GM12892 (cell line): ENCODE measurements at places on chromosomes 7 and 10.

DNA sequence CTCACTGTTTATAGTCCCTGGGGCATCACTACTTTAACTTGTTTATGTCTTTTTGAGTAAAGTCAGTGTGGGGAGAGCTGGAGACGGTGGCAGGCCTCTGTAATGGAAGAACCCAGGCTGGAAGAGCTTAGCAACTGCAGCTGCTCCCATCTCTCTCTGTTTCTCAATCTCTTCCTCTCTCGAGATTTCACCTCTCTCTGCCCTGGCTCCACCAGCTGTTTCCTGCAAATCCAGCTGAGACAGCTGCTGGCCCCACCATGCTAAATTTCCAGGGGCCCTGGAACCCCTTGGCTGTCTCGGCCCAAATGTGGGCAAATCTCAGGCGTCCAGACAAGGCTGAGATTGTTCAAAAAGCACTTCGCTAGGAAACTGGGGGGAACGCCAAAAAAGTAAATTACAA, 25.8 kb upstream of the SLF2 start:
- no peak for DNase-seq

GRCh38 chr7:1058821-1059199, 14.5 kb downstream of the GPR146 start:
- DNase-seq = no peak

DNA sequence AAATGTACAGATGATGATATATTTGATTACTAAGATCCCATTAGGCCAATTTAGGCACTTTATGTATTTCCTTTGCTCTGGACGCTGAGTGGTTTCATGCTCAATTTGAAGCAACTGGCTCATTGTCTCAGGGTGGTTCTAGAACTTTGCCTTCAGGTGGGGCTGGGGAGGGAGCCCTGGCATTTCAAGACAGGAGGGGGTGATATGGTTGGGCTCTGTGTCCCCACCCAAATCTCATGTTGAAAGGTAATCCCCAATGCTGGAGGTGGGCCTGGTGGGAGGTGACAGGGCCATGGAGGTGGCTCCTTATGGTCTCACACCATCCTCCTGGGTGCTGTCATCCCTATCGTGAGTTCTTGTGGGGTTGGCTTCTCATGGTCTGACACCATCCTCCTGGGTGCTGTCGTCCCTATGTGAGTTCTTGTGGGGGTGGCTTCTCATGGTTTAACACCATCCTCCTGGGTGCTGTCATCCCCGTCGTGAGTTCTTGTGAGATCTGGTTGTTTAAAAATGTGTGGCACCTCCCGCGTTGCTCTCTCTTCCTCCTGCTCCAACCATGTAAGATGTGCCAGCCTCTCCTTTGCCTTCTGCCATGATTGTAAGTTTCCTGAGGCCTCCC, 151.5 kb upstream of the KLF6 start:
- no peak for DNase-seq

- DNase-seq = no peak
Observed at GRCh38 chr7:6612819-6613218, 2.6 kb upstream of the ZNF853 start.

- no peak for DNase-seq
Observed at GRCh38 chr10:127048630-127049029, 143.4 kb downstream of the DOCK1 start.

- no peak for DNase-seq
Observed at GRCh38 chr10:28841625-28842024, 164.3 kb downstream of the BAMBI start.

- no peak for DNase-seq
Observed at GRCh38 chr7:80273327-80273726, 138.7 kb downstream of the GNAI1 start.

DNA sequence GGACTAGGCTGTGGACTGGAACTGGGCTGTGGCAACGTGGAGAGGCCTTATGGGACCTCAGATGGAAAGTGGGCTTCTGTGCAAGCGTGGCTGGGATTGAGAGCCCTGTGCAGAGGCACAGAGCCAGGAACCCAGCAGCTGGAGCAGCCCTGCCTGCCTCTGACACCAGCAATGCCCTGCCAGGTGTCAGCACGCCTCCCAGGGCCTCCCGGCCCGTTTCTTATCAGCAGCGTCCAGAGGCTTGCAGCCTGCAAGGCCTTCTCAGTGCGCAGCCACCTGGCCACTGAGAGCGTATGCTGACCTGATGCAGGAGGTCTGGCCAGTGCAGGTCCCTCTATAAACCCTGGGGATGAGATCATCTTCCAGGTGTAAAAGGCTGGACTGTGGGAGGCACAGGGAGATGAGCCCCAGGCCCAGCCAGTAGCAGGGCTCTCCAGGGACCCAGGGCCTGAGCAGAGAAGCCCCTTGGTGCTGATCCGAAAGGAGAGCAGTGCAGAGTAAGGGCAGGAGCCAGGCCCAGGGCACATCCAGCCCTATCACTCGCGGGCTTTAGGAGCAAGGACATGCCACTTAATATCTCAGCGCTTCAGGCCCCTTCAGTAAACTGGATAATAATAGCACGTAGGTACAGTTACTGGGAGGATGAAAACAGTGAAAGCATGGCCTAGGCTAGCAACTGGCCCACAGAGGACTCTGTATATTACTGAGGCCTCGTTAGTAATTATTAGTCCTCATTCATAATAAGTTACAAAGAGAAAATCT, 38.8 kb upstream of the ANTXRL start:
- DNase-seq = no peak
